ENCODE measurements at places on chromosomes 3 and 15. TPM values are rescaled to one million over a fixed set of nuclear protein-coding genes. Genes with fewer than 3 reads are reported as not detected.

GRCh38 chr15:80777137-80777536, 2.0 kb upstream of the CEMIP start:
- no peak for DNase-seq

DNA sequence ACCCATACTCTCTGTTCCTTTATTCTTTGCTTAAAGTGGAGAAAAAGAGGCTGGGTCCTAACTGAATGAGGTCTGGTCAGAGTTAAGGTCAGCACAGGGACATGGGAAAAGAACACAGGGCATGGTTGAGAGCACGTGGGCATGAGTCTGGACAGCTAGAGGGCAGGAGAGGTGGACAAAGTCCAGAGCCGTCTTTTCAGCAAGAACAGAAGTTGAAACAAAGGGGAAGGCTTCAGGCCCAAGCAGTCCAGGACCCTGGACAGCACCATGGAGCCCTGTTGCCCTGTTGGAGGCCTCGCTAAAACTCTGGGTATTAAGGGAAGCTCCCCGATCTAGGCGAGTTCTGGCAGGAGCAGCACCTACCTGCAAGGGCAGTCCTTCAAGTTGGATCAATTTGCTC, 50.7 kb downstream of the XYLB start:
- peak; percentile 4 for DNase-seq

GRCh38 chr3:127428344-127428997, 140.6 kb upstream of the PRR20G start:
- DNase-seq, result no peak

- peak; percentile 53 for DNase-seq
Observed at GRCh38 chr3:27632431-27633223, 89.5 kb downstream of the EOMES start.

- DNase-seq, result no peak
Observed at GRCh38 chr3:184710870-184711492, 883 bp downstream of the MAGEF1 start.

DNA sequence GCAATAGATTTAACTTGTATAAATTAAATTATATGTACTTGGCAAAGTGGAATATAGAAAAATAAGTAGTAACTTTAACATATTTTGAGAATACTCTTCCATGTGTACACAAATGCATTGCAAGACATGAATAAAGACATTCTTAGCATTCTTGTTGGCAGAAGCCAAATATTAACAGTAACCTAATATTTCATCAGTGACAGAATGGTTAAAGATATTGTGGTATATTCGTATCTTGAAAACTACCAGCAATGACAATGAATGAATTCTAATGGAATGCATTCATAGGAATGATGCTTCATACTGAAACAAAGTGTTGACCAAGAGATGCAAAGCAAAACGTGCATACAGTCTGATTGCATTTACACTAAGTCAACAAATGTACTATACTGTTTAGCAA, 524.7 kb downstream of the GRM7 start:
- DNase-seq, result no peak

DNA sequence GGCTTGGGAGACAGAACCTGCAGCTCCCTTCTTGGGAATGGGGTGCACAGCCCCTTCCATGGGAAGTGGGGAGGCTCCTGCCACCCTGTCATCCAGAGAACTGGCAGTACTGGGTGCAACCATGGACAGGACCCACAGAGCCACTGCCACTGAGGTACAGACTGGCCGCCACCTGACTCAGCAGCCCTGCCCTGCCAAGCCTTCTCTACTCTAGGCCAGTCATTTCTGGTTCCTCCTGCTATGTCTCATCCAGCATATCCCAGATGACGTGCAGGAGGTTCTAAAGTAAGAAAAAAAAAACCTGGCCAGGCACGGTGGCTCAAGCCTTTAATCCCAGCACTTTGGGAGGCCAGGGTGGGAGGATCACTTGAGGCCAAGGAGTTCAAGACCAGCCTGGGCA, 76.9 kb upstream of the RPL32 start:
- no peak for DNase-seq

DNA sequence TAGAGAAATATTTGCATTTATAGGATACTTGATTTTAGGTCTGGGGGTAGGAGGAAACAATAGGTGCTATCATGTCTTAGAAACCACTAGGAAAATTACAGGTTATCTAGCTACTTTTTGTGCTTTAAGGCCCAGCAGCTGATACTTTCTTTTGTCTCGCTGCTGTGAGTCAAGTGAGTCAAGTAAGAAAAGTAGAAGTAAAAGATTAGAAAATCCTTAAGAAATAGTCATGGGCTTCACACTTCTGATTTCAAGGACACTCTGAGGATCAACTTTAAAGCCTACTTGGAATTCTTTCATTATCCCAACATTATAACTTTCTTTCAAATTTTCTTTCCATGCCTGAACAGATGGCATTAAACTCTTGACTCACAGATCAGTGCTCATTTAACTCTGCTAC, 95.2 kb upstream of the RBMS3 start:
- DNase-seq, result no peak

GRCh38 chr15:34327906-34328305, 9.7 kb downstream of the SLC12A6 start:
- DNase-seq, result no peak

DNA sequence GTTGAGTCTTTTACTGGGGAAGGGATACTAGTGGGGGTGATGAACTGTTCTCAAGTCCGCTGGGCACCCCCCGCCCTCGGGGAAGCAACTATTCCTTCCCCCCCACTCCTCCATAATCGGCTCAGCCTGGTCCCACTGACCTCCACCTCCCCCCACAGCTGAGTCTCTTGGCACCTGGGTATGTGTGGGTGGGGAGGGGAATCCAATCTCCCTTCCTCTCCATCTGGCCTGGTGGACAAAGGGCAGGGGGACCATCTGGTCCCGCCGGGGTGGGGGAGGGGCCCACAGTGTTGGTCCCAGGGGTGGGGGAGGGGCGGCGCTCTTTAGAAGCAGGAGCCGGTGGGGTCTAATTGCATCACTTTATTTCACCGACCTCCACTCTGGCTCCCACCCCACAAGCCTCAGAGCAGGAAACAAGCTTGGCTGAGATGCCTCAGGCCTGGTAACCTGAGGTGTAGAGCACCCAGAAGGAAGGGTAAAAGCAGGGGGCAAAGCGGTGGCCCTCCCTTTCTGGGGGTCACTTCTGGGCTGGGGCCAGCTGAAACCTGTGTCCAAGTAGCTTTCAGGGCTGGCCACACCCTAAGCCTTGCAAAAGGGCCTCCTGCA, 1.0 kb upstream of the PCBP4 start:
- DNase-seq, result peak; percentile 36

DNA sequence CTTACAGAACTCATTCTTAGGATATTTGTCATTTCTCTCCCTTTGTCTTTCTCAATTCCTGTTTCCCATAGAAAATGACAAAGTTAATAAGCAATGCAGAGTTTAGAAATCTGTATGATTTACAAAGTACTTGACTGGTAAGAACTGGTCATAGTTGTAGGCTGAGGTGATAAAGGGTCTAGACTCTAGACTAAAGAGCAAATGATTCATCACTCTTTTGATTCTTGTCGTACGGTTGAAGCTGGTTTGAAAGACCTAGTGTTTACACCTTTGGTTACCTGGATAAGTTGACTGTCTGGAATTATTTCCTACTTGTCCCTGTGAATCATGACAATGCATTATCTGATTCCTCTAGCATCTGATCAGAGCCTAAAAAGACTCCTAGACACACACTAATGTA, 58.9 kb upstream of the TP63 start:
- DNase-seq, result no peak

DNA sequence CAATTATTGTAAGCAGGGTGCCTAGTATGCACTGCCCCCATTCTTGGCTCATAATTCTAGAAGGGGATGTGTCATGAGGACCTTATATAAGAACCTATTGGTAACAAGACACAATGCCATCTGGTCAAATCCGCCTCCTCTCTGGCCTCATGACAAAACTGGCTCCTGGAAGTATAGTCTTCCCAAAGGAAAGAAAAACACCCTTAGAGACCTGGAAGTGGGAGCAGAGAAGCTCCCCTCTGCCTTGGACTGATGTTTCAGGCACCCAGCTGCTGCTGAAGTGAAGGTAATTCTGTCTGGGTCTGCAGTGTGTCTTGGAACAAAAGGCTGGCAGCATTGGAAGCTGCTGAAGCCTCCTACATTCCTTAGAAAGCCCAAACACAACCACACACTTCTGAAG, 107.2 kb upstream of the CLSTN2 start:
- no peak for DNase-seq

DNA sequence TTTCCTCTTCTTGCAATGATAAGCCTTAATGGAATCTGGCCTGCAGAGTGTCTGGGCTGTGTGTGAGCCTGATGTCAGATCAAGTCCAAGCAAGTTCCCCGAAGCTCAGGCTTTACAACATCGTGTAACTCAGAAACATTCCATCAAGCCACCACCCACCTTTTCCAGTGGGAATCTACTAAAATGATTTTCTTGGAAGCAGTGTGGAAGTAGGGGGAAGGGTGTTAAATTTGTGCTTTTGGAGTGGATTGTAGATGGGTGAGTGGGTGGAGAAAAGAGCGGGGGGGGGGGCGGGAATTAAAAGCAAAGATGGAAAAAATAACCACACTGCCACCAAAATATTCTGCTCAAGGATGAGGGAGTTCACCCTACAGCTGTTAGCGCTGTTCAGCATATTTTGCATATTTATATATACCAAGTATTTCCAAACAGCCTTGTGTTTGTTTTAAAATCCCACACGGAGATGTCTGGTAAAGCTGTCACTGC, 53.6 kb downstream of the VGLL3 start:
- no peak for DNase-seq

DNA sequence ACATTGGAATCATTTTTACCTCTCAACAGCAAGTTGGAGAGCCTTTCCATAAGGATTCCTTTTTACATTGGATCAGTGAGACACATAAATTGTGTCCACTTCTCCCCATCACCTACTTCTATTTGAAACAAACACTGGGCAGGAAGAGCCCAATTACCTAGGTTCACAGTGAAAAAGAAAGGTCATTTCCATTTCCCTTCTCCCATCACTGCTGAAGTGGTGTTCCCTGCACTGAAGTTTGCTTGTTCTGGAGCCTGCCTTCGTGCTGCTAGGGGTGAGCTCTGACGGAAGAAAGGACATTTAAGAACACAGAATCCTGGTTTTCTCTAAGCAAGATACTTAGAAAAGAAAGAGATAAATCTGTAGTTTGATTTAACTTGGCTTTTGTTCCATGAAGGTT, 123.8 kb upstream of the ZBTB20 start:
- no peak for DNase-seq

- no peak for DNase-seq
Observed at GRCh38 chr3:40511031-40511718, 5.3 kb downstream of the ZNF620 start.

GRCh38 chr15:68700455-68701123, 120.1 kb downstream of the ANP32A start:
- peak; percentile 63 for DNase-seq

- no peak for DNase-seq
Observed at GRCh38 chr3:13113346-13114330, 40.4 kb upstream of the IQSEC1 start.

DNA sequence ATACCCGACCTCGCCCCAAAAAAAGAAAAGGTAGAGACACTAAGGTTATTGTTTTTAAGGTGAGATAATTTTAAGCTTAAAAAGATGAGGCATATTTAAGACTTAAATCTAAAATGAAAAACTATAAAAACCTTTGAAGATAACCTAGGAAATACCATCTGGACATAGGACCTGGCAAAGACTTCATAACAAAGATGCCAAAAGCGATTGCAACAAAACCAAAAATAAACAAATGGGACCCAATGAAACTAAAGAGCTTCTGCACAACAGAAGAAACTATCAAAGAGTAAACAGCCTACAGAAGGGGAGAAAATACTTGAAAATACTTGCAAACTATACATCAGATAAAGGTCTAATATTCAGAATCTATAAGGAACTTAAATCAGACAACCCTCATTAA, 80.9 kb downstream of the TMCC1 start:
- no peak for DNase-seq

DNA sequence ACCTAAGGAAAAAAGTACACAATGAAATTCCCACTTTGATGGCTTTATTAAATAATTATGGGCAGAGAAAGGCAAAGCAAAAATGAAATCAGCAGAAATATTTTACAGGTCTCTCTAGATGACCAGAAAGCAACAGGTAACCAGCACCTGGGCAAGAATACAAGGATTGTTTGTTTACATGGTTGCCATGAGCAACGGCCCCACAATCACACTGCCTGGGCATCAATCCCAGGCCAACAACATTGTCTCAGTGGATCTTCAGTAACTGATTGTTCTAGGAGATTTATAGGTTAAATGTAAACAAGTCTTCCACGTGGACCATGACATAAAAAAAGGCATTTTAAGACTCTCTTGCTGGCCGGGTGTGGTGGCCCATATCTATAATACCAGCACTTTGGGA, 82.6 kb downstream of the PDZRN3 start:
- DNase-seq, result peak; percentile 5

- DNase-seq, result no peak
Observed at GRCh38 chr3:63430875-63431274, 152.8 kb downstream of the SYNPR start.

GRCh38 chr3:4990069-4990468, 10.8 kb downstream of the BHLHE40 start:
- DNase-seq, result no peak

GRCh38 chr3:55698831-55699230, 211.7 kb upstream of the WNT5A start:
- no peak for DNase-seq

DNA sequence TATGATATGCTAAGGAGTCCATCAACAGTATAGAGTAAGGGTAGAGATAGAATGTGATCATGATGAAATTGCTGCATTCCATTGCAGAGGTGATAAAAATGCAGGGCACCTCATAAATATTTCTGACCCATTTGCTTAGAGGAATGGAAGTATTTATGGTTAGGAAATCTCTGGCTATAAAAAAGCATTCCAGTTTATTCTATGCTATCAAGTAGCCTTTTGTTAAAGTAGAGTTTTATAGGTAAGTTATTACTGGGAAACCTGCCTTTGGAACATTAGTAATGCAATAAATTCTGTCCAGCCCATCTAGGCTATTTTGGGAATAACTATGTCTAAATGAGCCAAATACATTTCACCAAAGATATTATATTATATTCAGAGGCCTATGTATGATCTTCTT, 19.8 kb upstream of the STRIT1 start:
- no peak for DNase-seq

- no peak for DNase-seq
Observed at GRCh38 chr15:57792724-57793449, 86.4 kb downstream of the POLR2M start.

DNA sequence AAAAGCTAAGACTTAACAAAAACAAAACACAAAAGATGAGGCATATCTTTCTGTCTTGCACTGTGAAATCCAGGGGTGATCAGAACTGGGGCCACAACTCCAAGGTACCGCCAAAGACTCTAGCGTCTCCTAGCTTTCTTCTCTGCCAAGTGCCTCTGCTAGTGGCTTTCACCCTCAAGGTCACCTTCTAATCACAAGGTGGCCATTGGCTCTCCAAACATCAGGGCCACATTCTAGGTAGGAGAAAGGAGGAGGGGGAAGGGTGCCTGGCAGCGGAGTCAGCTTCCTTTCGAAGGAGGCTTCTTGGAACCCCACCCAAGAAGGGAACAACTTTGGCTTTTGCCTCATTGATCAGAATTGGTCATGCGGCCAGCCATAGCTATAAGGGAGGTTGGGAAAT, 168.8 kb upstream of the SMAD3 start:
- no peak for DNase-seq

The MYRIP gene
- 1.6 TPM for total RNA-seq

The SV2B gene
- 3.9 TPM for total RNA-seq

The ACAD11 gene
- total RNA-seq, result 42.2 TPM

The FOXB1 gene
- total RNA-seq, result not detected

The REC114 gene
- not detected for total RNA-seq

The CAMK1 gene
- 32.1 TPM for total RNA-seq

The NEK10 gene
- 2.3 TPM for total RNA-seq

The AMOTL2 gene
- 149 TPM for total RNA-seq

The CLDN11 gene
- total RNA-seq, result 3.2 TPM
